ENCODE measurements at places on chromosomes 11 and 22. TPM values are rescaled to one million over a fixed set of nuclear protein-coding genes. Genes with fewer than 3 reads are reported as not detected.

Gene DERL3
- 6.2 TPM for total RNA-seq

Gene KRTAP5-10
- not detected for total RNA-seq

Gene OR51I1
- total RNA-seq, result not detected

Gene PAX6
- total RNA-seq, result 10.2 TPM

Gene EXPH5
- total RNA-seq, result 2.3 TPM

Gene APOBEC3F
- total RNA-seq, result 0.99 TPM

Gene NAALAD2
- not detected for total RNA-seq

Gene SCT
- total RNA-seq, result not detected

Gene DYNC2H1
- 12.2 TPM for total RNA-seq

Gene C11orf42
- total RNA-seq, result not detected

GRCh38 chr11:126380909-126381308, 25.4 kb downstream of the ST3GAL4 start:
- H3K27ac ChIP-seq, result no peak overlapping the region
- no peaks in the 10 kb centered on the region for H3K36me3 ChIP-seq
- H3K27me3 ChIP-seq, result no peaks in the 10 kb centered on the region

DNA sequence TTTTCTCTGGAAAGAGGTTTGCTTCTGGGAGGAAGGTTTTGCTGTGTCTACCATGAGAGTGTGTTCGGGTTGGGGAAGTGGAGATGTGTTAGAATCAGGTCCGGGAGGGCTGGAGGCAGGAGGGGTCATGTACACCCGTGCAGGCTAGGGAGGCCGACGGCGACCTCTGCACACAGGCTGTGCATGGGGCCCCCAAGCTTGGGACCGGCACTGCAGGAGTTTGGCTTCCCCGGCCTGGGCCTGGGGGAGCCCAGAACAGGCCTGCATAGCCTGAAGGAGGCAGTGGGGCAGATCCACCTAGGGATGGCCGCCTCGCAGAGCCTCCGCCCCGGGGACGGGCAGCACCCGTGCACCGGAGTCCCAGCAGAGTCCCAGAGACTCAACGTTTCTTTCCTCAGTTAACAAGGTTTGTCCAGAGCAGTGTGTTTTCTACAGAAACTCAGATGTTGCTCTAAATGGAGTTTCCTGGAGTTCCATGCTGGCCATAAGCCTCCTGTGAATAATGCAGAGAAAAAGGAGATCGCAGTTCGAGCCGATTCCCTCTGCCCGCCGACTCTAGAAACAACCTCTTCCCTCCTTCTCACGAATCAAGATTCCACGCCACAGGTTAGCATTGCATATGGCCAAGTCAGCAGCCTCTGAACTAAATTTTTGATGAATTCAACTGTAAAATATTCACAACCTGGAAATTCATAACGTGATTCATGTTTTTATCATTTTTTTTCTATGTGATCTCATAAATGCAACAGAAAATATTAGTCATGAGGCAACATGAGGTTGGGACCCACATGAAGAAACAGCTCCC, 427.3 kb downstream of the BRD1 start:
- no peaks in the 10 kb centered on the region for H3K4me1 ChIP-seq
- no peak overlapping the region for H3K27ac ChIP-seq
- H3K27me3 ChIP-seq, result no peaks in the 10 kb centered on the region
- no peak overlapping the region for H3K4me3 ChIP-seq
- no peaks in the 10 kb centered on the region for H3K36me3 ChIP-seq

DNA sequence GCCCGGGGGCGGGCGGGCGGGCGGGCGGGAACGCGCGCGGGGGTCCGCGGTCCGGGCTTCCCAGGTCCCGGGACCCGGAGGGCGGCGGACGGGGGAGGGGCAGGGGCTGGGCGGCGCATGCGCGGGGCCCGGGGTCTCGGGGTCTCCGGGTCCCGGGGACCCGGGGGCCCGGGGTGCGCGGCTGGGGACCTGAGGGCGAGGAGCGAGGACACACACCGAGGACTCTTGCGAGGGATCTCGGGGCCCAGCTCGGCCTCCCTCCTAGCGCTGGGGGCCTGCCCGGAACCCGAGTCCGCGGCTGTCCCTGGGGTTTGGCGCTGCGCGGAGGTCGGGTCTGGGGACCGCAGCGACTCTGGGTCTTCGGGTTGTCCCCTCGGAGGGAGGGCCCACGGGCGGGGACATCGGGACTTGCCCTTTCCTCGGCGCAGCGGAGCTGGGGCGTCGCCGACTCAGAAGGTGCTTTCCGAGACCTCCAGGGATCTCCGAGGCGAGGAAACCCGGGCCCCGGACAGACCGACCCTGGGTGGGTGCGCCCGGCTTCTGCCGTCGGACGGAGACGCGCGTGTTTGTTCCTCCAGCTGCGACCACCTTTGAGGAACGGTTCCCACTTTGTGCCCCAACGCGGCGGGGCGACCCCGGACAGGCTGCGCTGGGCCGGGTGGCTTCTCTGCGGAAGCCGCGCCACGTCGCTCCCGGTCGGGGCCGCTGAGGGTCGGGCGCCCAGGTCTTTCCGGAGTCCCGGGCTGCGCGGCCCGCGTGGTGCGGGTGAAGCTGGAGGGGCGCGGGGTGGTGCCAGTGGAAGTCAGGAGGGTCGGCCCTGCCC, 540 bp downstream of the PPARA start:
- peak overlapping the region; percentile 52 for H3K27ac ChIP-seq
- H3K27me3 ChIP-seq, result no peaks in the 10 kb centered on the region
- no peaks in the 10 kb centered on the region for H3K36me3 ChIP-seq
- H3K4me3 ChIP-seq, result peak overlapping the region; percentile 62
- H3K4me1 ChIP-seq, result peaks cover 55% of the 10 kb centered on the region
- DNase-seq, result peak; percentile 37

DNA sequence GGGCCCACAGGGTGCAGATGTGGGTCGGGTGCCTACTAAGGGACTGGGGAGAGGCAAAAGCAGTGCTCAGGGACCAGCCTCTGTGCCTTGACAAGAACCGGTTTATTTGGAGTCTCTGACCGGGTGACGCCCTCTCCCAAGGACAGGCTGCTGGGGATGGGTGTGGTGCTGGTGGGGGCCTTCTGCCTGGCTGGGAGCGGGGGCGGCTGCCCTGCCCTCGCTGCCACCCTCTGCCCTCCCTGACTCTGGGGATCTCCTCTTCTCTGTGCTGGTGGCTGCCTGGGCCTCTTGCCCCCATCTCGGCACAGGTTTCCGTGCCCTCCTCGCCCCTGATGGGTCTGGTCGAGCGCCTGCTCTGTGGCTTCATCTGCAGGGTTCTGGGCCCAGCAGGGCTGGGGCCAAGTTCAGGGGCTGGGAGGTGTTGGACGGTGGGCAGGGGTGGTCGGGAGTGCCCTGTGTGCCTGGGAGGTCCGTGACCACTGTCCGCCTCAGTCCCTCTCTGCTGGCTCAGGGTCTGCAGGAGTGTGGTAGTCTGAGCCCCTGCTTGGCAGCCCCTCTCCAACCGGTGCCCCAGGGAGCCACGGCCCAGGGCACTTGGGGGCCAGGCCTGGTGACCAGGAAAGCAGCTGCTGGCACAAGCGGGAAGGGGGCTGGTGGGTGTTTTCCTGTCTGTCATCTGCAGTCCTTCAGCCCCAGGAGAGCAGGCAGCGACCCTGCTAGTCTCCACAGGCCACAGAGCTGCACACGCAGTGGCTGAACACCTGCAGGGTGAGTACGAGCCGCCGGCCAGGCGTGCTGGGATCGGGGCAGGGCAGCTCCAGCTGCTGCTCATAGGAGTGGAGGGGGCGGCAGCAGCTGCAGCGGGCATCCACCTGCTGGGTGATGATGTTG, 23.5 kb downstream of the MUC6 start:
- H3K27me3 ChIP-seq, result no peaks in the 10 kb centered on the region
- peaks cover 39% of the 10 kb centered on the region for H3K4me1 ChIP-seq
- peak; percentile 57 for DNase-seq
- H3K4me3 ChIP-seq, result no peak overlapping the region

DNA sequence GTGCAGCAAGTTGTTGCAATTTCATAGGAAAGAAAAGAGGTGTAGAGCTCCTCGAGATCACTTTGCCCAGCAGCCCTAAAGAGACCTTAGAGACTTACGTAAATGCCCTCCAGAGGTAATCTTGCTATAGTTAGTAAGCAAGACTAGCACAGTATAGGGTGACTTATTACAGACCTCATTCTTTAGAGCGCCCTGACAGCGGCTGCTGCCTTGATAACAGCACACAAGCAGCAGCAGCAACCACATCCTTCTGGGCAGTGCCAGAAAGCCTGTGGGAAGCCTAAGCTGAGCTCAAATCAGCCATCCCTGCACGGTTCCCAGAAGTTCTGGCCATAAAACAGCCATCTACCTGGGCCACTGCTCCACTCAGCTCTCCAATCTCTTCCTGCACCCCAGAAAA, 22.6 kb upstream of the OR56B1 start:
- H3K27ac ChIP-seq, result no peak overlapping the region
- H3K36me3 ChIP-seq, result no peaks in the 10 kb centered on the region
- H3K4me1 ChIP-seq, result no peaks in the 10 kb centered on the region
- no peak for DNase-seq

GRCh38 chr22:44669561-44669976, 32.4 kb upstream of the PRR5 start:
- no peak for DNase-seq
- H3K4me1 ChIP-seq, result peaks cover 15% of the 10 kb centered on the region
- H3K36me3 ChIP-seq, result no peaks in the 10 kb centered on the region
- no peak overlapping the region for H3K27ac ChIP-seq
- no peaks in the 10 kb centered on the region for H3K27me3 ChIP-seq
- no peak overlapping the region for H3K4me3 ChIP-seq

DNA sequence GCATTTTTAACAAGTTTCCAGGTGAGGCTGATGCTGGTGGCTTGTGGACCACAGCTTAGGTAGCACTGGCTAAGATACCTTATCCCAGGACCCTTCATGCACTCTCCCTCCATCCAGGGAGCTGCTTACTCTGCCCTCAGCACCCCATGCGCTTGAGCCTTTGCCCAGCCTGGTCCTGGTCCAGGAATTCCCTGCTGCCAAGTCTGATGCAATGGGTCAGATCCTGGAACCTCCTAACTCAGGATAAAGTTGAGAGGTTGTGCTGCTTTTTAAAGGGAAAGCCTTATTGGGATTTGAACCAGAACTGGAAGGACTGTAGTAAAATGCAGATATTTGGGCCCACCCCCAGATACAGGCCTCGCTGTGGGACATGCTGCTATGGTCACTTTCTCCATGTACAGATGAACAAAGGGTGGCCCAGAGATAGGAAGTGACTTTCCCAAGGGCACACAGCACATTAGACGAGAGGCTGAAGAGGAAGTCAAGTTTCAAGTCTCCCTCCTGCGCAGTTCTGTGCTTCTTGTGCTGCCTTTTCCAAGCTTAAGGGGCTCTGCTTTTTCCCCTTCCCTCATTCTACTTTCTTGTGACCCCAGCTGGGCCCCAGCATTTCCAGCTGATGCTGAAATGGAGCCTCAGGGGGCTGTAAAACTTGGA, 824 bp upstream of the LGALS12 start:
- no peaks in the 10 kb centered on the region for H3K36me3 ChIP-seq
- no peak overlapping the region for H3K4me3 ChIP-seq
- peak; percentile 85 for DNase-seq
- peaks cover 50% of the 10 kb centered on the region for H3K4me1 ChIP-seq

GRCh38 chr11:71252770-71253730, 673 bp upstream of the SHANK2 start:
- H3K36me3 ChIP-seq, result no peaks in the 10 kb centered on the region
- H3K27me3 ChIP-seq, result no peaks in the 10 kb centered on the region
- peak overlapping the region; percentile 15 for H3K4me3 ChIP-seq

- DNase-seq, result no peak
- H3K4me1 ChIP-seq, result peaks cover 34% of the 10 kb centered on the region
- H3K27ac ChIP-seq, result no peak overlapping the region
- no peaks in the 10 kb centered on the region for H3K27me3 ChIP-seq
- H3K36me3 ChIP-seq, result no peaks in the 10 kb centered on the region
Observed at GRCh38 chr11:1847926-1848639, 4.8 kb upstream of the LSP1 start.

DNA sequence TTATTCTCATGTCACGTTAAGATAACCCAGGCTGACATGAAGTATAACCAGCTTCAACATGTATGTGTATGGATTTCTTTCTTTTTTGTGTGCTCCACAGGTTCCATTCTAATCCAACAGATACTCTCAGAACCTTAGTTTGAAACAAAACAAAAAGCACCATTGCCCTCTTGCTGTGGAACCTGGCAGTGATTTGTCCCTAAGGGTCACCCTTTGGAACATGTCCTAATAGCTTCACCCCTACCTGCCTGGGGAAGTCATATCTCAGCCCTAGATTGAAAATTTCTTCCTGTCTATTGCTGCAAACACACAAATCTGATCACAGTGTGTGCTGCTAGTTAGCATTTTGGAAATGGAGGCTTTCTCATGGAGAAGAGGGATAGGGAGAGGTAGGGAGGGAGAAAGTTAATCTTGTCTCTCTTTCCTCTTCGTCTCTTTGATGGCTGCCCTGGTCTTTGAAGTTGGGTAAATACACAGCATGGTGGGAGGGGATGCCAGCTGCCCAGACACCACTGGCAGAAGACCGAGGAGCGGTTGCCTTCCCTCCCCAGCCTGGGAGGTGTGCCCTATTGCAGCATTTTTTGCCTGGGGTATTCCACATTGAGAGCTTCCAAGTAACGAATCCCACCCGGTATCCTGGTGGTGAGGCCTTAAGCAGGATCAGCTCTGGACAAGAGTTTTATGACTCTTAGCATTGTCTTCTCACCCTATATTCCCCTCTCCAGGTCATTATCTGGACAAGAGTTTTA, 11.6 kb upstream of the CADM1 start:
- no peak for DNase-seq
- H3K4me1 ChIP-seq, result no peaks in the 10 kb centered on the region
- H3K27ac ChIP-seq, result no peak overlapping the region

- DNase-seq, result no peak
Observed at GRCh38 chr11:114149689-114150407, 90.3 kb downstream of the ZBTB16 start.

DNA sequence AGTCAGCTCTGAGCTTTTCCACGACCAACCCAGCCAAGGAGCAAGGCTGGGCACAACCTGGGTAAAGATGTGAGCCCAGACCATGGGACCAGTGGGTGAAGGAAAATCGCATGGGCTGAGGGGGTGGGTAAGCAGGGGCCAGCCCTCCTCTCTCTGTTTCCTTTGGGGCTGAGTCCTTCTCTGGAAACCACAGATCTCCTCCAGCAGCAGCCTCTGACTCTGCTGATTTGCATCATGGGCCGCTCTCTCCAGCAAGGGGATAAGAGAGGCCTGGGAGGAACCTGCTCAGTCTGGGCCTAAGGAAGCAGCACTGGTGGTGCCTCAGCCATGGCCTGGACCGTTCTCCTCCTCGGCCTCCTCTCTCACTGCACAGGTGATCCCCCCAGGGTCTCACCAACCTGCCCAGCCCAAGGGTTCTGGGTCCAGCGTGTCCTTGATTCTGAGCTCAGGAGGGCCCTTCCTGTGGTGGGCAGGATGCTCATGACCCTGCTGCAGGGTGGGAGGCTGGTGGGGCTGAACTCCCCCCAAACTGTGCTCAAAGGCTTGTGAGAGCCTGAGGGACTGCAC, 67.8 kb downstream of the GGTLC2 start:
- no peak overlapping the region for H3K4me3 ChIP-seq
- H3K4me1 ChIP-seq, result no peaks in the 10 kb centered on the region
- DNase-seq, result no peak

- no peak overlapping the region for H3K27ac ChIP-seq
- peaks cover 56% of the 10 kb centered on the region for H3K4me1 ChIP-seq
- no peaks in the 10 kb centered on the region for H3K36me3 ChIP-seq
- no peaks in the 10 kb centered on the region for H3K27me3 ChIP-seq
- H3K4me3 ChIP-seq, result no peak overlapping the region
Observed at GRCh38 chr11:117072517-117073461, 25.4 kb downstream of the SIK3 start.

GRCh38 chr11:76205252-76206076, 838 bp downstream of the WNT11 start:
- no peak for DNase-seq
- no peak overlapping the region for H3K27ac ChIP-seq
- no peaks in the 10 kb centered on the region for H3K27me3 ChIP-seq
- H3K4me3 ChIP-seq, result no peak overlapping the region

Data from body of pancreas (tissue), 4 donors.